ENCODE measurements at places on chromosomes 3 and 15.

- no peak for DNase-seq
These were observed 8.5 kb downstream of the MRAS start for GRCh38 chr3:138356730-138357405.

GRCh38 chr3:151318313-151318712 lies 1.7 kb upstream of the GPR87 start:
- DNase-seq: no peak

DNA sequence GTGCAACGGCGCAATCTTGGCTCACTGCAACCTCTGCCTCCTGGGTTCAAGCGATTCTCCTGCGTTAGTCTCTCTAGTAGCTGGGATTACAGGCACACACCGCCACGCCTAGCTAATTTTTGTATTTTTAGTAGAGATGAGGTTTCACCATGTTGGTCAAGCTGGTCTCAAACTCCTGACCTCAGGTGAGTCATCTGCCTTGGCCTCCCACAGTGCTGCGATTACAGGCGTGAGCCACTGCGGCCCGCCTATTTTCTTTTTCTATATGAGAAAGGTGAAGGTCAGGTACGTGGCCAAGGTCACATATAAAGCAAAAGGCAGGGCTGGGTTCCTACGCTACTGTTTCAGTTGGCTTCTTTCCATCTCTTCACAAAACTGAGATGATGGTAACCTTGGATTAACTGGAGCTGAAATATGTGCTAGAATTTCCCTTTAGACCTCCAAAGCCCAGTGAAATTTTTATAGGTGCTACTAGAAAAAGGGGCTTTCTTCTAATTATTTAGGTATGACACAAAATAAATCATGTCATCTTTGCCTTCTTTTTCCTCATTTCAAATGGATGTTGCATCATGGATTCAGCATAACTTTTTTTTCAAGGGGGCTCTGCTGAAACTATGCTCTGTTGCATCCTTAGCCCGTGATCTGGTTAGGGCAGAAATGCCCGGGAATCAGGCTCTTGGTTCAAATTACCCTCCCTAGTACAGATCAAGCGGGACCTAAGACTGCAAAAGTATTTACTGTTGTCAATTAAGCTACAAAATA lies 68.5 kb downstream of the MYO1E start:
- DNase-seq: no peak

GRCh38 chr15:61983081-61983480 lies 77.2 kb downstream of the VPS13C start:
- no peak for DNase-seq

- DNase-seq: no peak
These were observed 15.4 kb downstream of the MYH15 start for GRCh38 chr3:108494906-108495531.

DNA sequence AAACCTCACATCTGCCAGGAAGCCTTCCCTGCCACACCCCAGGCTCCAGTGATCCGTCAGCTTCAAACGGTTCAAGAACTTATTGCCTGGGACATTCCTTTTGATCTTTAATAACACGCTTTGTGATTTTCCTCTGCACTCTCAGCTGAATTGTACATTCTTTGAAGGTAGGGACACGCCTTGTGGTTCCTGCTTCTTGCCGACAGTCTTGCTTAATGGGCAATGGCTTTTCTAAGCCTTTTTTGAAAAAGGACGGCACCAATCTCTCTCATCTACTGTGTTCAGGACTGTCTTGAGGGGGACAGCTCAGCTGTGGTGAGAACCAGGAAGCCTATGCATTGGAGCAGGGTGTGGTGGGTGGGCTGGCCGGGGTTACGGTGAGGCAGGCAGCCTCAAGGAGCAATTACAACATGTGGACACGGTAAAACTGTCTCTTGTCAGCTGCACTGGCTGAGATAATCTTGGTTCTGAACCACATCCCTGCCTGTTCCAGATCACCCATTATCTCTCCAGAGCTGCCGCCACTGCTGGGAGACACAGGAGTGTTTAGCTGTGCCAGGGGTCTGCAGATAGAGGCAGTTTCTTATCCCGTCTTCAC lies 46.0 kb upstream of the GLCE start:
- DNase-seq: no peak

GRCh38 chr15:67134067-67134838 lies 68.9 kb downstream of the SMAD3 start:
- no peak for DNase-seq

DNA sequence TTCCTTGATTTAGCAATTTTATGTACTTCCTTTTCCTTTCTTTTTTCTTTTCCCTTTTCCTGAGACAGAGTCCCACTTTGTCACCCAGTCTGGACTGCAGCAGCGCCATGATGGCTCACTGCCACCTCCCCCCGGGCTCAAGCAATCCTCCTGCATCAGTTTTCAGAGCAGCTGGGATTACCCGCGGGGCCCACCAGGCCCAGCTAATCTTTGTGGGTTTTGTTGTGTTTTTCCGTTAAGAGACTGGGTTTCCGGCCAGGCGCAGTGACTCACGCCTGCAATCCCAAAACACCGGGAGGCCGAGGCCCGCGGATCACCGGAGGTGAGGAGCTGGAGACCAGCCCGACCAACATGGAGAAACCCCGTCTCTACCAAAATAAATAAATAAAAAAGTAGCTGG lies 17.7 kb downstream of the GOLGA8S start:
- no peak for DNase-seq

DNA sequence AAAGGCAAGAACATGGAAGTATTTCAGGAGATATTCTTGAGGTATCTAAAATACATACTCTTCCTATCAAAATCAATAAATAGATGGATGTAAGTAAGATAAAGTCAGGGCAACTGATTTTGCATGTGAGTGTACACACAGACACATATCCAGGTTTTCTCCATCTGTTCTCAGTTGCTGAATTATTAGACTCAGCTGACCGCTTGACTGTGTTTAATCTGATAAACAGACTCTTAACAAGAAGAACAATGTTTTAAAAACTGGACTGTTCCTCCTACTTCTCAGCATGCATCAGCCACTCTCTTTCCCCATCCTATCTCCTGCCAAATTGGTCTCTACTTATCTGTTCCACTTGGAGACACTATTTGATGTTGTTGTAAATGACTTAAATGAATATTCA lies 73.5 kb downstream of the GOLGA8G start:
- no peak for DNase-seq

DNA sequence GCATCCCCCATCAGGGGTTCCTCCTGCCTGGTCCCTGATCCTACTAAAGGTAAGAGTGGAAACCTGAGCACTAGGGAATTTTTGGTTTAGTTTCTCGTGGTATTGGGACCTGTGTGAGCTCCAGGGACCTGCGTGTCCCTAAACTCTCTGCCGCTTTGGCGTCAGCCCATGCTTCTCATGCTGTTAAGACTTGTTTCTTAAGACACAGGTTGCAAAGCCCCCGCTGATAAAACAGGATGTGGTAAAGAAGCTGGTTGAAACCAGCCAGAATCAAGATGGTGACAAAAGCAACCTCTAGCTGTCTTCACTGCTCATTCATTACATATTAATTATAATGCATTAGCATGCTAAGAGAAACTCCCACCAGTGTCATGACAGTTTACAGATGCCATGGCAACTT lies 64.6 kb downstream of the LYZL4 start:
- DNase-seq: no peak

DNA sequence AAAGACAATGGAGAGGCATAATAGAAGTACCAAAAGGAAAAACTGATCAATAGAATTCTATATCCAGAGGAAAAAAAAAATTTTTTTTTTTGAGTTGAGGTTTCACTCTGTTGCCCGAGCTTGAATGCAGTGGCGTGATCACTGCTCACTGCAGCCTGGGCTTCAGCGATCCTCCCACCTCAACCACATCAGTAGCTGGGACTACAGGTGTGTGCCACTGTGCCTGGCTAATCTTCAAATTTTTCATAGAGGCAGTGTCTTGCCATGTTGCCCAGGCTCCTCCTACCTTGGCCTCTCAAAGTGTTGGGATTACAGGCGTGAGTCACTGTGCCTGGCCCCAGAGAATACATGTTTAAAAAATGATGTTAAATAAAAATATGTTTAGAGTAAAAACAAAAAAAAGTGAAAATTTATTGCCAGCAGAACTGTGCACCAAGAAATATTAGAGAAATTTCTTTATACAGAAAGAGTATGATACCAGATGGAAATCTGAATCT lies 154.3 kb upstream of the ZBTB20 start:
- no peak for DNase-seq

All from NCI-H524 (cell line).